Hepatic stellate cell (primary cell): ENCODE measurements at places on chromosomes 6 and 20.

DNA sequence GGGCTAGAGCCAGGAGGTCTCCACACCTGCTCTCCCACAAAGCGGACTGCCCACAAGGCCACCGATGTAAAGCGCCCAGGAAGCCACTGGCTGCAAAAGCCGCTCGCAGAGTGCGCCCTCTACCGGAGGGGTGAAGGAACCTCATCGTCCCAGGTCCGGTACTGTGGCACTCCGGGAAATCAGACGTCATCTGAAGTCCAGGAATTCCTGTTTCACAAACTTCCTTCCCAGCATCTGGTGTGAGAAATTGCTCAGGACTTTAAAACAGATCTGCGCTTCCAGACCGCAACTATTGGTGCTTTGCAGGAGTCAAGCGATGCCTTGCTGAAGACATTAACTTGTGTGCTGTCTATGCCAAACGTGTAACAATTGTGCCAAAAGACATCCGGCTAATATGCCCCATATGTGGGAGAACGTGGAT lies 115.1 kb upstream of the ARID1B start:
- DNase-seq: no peak

DNA sequence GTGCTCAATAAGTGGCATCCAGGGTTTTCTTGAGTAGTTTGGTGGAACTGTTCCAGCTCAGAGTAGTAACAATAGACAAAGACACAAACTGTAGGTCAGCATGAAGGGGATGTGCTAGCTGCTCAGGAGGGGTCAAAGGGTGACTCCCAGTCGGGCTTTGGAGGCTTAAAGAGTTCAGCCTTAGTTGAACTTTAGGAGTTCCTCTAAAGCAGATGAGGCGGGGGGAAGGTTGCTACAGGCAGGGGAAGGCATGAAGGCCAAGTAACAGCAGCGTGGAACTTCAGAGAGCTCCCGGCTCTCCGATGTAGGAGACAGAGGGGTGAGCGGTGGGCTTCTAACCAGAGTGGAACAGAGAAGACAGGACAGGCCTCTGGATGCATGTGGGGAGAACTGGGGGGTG lies 115.5 kb upstream of the CD93 start:
- no peak for DNase-seq

- DNase-seq: peak; percentile 85
Observed at GRCh38 chr6:43771858-43772680, 2.1 kb downstream of the VEGFA start.

GRCh38 chr20:4812216-4812615 lies 90.5 kb downstream of the PRND start:
- DNase-seq: no peak

DNA sequence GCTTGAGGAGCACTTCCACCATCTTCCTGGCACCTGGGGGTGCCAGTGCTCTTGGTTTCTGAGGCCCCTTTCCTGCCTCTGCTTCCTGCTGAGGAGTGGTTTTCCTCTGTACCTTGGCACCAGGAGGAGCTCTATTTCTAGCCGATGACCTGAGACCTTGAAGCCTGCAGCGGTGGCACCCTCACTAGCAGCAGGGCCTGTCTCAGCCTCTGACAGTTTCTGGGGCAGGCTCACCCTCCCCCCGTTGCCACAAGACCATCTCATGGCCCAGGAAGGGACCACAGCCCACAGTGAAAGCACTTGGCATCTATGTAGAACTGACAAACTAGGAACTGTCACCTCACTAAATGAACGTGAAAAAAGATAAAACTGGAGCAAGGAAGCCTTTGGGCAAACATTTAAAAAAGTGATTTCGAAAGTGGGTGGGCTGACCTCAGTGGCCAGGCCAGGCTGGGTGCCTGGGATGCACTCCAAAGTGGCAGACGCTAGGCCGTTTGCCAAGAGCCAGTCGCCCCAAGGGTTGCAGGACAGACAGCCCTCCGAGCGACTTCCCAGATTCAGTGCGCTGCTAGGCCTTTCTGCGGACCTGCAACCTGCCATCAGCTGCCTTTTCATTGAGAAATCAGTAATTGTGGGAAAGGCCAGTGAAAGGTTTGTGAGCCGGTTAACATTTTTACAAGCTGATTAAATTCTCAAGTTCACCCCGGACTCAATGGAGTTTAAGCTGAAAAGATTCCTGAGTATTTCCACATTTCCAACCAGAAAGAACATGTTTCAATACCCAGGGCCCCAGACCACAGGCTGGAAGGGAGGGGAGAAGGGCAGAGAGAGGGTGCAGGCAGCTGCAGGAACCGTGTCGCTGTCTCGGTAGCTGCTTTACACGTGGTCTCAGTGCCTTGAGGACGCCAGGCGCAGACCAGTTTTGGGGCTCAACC lies 303.7 kb downstream of the ESR1 start:
- DNase-seq: no peak

DNA sequence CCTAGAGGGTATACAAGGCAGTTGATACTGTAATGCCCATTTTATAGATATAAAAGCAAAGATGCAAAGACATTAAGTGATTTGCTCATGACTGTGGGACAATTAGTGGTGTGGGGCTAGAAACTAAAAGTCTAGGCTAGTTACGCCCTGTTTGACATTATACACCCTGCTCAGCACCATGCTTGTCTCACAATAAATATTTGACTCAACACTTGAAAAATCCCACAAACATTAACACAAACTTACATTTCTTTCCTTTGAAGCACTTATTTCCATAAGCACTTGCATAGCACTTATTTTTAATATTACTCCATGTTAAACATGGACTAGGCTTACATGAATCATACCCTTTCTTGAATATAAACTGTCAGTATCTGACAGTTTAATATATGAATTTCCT lies 36.5 kb upstream of the SNRPB2 start:
- no peak for DNase-seq

GRCh38 chr6:42378536-42378935 lies 73.2 kb downstream of the TRERF1 start:
- DNase-seq: no peak

GRCh38 chr6:9412951-9413559 lies 977.7 kb upstream of the SLC35B3 start:
- no peak for DNase-seq

GRCh38 chr20:63737945-63738686 lies 1.5 kb upstream of the SLC2A4RG start:
- no peak for DNase-seq

GRCh38 chr20:32017711-32018251 lies 7.5 kb downstream of the CCM2L start:
- no peak for DNase-seq

- no peak for DNase-seq
Observed at GRCh38 chr6:92139601-92140000, 1279.8 kb downstream of the EPHA7 start.

DNA sequence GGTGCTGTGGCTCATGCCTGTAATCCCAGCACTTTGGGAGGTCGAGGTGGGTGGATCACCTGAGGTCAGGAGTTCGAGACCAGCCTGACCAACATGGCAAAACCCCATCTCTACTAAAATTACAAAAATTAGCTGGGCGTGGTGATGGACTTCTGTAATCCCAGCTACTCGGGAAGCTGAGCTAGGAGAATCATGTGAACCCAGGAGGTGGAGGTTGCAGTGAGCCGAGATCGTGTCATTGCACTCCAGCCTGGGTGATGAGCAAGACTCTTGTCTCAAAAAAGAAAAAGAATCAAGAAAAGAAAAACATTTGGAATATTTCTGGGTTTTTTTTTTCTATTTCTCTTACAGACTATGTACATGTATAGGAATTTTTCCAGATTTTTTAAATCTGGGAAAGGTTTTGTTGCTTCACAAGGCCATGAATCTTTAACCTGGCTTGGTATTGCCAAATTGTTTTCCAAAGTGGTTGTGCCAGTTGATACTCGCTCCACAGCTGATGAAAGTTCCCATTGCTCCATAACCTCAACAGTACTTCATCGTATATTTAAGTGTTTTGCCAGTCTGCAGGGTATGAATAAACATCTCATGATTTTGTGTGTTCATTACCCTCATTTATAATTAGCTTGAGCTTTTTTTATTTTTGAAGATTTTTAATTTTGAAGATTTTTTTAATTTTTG lies 33.5 kb downstream of the RNF217 start:
- no peak for DNase-seq

GRCh38 chr6:69179681-69180080 lies 544.6 kb downstream of the ADGRB3 start:
- DNase-seq: peak; percentile 10

- no peak for DNase-seq
Observed at GRCh38 chr6:163756079-163756478, 341.6 kb downstream of the QKI start.

DNA sequence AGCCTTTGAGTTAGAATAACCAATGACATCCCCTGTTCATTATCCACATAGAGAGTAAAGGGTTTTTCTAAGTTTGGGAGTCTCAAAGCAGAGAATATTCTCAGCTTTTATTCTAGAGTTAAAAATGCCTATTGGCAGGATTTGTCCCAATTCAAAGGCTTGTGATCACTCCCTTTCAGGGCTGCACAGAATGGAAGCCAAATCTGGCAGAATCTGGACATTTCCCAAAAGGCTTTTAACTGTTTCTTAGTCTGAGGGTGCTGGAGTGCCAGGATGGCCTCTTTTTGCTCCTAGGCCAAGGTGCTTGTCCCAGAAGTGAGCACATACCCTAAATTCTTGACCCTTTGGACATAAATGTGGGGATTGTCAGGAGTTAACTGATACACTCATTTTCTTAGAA lies 556.6 kb downstream of the DOK5 start:
- DNase-seq: no peak

DNA sequence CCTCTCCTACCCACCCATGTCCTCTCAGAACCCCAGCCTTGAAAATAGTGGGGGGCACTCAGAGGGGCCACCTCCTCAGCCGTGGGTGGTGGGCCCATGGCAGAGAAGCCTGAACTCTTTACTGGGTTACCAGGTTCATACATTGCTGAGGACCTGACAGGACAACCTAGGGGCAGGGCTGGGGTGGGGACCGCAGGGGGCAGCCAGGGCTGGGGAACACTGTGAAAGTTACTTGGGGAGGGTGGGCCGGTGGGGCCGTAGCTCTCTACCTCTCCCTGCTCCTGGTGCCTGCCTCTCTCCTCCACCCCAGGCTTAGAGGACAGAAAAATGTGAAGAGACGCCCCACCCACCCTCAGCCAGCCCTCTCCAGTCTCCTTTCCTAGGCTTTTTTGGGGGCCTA lies 15.4 kb downstream of the MDFI start:
- DNase-seq: no peak

DNA sequence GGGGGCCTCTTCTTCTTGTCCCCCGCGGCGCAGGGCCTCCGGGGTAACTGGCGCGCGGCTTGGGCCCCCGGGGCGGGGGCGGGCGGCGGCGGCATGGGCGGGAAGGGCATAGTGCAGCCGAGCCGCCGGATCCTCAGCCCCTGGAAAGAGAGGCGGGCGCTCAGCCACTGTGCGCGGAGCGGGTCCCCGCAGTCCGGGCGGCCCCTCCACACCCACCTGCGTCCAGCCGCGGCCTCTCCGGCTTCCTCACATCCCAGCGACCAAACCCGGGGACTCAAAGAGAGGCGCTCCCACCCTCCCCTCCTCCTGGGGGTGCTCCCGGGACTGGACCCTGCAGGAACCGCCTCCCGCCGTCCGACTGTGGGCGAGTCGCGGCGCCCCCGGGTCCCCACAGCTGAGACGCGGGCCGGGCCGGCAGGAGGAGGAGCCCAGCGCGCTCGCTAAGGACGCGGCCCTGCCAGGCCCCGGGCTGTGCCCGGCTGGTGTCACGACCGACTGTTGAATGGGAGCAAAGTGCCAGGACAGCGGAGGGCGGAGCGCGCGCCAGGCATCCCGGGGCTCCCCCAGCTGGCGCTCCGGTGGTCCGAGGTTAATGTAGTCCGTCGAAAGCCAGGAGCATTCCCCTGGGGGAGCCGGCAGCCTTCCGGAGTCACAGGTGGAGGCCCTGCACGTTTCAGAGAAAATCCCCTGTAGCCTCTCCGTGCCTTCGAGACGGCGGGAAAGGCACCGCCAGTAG lies at the start of gene PRR18:
TSS of gene PRR18 (minus strand) at position 360 of the 736 bp plus-strand sequence. CDS start at position 110, 250 bp downstream.
- DNase-seq: no peak

GRCh38 chr20:1810572-1810925 lies 84.7 kb upstream of the SIRPA start:
- DNase-seq: no peak
